ENCODE measurements at places on chromosomes 3 and 15. TPM values are rescaled to one million over a fixed set of nuclear protein-coding genes. Genes with fewer than 3 reads are reported as not detected.

- peak; percentile 84 for DNase-seq
These were observed 75.9 kb upstream of the RNU6-1 start for GRCh38 chr15:67915461-67916374.

GRCh38 chr15:80796407-80796806 is 17.2 kb downstream of the CEMIP start:
- no peak for DNase-seq

DNA sequence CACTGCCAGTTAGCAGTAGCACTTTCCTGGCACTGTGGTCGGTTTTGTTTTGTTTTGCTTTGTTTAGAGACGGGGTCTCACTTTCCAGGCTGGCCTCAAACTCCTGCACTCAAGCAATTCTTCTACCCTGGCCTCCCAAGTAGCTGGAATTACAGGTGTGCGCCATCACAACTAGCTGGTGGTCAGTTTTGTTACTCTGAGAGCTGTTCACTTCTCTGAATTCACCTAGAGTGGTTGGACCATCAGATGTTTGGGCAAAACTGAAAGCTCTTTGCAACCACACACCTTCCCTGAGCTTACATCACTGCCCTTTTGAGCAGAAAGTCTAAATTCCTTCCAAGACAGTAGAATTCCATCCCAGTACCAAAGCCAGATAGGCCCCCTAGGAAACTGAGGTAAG is 22.6 kb downstream of the CLDN18 start:
- no peak for DNase-seq

GRCh38 chr3:127768346-127769008 is 53.8 kb downstream of the MGLL start:
- DNase-seq, result peak; percentile 76

DNA sequence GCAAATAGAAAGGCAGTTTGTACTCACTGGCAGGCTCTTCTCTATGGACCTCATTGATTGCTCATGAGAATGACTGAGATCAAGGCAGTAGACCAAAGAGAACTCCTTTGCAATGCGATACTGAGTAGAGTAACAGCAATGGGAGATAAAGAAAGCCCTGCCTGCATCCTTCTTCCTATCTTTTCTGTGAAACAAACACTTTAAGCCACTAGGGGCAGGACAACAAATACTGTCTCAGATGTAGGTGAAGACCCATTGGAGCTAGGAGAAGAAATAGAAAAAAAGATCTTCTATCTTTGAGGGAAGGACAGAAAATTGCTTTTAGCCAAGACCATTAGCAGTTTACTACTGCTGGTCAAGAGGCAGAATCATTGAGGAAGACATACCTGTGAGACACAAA is 117.6 kb upstream of the IGSF10 start:
- no peak for DNase-seq

GRCh38 chr3:149273096-149273751 is 51.6 kb upstream of the CP start:
- no peak for DNase-seq

DNA sequence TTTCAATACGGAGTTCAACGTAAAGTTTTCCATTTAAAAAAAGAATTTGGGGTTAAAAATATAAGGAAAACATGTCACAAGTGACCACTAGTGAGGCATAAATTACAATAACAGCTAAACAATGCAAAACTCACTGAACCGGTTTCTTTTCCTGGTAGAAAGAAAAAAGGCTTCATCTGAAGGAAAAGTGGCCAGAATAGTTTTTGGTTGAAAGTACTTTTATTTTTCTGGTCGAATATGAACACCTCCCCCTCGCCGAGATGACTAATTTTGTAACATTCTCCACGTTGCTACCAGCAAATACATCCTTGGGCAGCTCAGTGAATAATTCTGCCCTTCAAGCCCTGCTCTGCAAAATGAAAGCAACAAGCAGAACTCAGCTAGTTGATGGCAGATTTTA is 3.9 kb upstream of the SRGAP3 start:
- DNase-seq, result no peak

DNA sequence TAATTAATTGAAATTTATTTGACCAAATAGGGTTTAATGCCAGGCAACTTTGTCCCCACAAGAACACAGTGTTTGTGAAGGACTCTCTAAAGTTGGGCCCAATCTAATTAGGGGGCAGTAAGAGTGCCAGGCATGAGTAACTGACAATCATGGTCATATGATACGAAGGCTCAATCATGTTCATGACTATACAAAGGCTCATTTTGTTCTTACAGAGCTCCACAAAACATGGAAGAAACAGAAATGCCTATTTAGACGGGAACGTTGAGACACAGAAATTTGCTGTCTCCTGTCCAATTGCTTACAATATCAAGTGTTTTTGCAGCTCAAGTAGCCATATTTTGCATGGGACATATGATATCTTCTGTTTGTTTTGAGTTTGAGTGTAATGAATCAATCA is 391.1 kb downstream of the SI start:
- DNase-seq, result no peak

DNA sequence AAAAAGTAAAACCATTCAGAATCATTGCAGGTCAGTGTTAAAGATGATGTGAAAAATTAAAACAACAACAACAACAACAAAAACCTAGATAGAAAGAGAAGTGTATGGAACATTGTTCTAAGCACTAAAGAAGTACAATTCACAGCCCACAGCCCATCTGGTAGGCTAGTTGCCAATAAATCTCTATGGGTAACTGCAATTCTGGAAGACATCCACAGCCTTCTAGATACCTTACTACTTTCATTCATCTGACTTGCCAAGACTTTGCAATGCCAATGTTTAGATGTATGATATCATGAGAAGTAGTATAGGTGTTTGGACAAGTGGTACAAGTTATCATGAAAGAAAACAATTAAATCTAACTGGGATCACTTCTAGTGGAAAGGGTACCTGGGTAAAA is 198.6 kb downstream of the VGLL3 start:
- DNase-seq, result no peak

- no peak for DNase-seq
These were observed 148.6 kb upstream of the MME start for GRCh38 chr3:154931484-154931883.

- DNase-seq, result no peak
These were observed 353.7 kb upstream of the SGO1 start for GRCh38 chr3:20539666-20540065.

DNA sequence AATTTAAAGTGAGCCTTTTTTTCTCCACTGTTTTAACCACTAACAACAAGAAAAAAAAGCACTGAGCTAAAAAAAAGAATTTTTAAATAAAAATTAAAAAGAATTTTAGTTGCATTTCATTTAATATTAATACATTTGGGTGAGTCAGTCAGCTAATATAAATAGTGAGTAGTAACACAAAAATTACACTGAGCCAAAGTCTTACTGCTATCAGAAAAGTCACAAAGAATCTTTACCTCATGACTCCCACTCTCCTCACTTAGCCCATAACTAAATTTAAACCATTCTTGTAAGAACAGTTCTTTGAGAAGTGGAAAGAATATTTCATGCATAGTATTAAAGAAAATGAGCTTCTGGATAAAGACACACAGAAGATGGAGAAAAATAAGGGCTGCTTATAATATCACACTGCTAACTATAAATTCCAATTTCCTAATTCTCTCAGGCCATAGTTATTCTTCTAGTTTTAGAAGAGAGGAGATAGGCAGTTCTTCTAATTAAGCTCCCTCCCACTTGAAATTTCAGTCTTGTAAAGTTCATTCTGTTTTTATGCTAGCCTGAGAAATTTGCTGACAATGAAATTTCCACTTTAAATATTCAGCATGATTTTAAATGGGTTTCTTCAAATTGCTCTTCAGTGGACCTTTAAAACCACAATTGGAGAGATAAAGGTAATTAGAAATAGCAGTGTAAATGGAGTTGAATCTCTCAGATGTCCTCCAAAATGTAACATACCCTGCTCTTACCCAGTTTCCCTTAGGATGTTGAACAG is 17.6 kb downstream of the SHQ1 start:
- DNase-seq, result no peak

DNA sequence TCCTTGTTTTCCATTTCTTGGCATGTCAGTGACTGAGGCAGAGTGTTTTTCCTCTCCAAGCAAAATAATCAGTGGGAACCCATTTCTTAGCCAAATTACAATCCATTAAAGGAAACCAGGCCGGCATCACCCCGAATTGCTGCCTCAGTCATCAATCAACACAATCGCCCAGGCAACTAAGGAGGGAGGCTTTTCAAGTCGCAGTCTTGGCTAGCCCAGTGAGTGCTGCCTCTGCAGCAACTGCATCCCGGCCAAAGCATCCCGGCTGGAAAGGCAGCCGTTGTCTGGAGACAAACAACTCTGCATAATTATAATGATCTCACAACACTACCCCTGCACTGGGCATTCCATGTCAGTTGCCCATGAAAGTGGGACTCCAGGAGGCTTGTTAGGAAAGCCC is 213.5 kb upstream of the PRICKLE2 start:
- no peak for DNase-seq

- DNase-seq, result no peak
These were observed 90.1 kb downstream of the C3orf38 start for GRCh38 chr3:88239870-88240269.

DNA sequence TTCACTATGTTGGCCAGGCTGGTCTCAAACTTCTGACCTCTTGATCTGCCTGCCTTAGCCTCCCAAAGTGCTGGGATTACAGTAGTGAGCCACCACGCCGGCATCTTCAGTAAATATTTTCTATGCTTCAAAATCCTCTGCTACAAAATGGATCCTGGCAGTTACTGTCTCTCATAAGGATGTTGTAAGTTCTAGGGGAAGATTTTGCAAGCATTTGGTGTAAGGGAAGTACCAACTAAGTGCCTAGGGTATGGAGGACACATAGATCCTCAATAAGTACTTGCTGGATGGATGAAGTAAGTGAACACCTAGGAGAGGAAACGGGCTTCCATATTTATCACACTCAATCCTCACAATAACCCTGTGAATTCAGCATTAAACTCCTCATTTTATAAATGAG is 6.6 kb downstream of the TM4SF4 start:
- DNase-seq, result no peak

- DNase-seq, result no peak
These were observed 12.8 kb downstream of the NUDT16 start for GRCh38 chr3:131394400-131394799.

DNA sequence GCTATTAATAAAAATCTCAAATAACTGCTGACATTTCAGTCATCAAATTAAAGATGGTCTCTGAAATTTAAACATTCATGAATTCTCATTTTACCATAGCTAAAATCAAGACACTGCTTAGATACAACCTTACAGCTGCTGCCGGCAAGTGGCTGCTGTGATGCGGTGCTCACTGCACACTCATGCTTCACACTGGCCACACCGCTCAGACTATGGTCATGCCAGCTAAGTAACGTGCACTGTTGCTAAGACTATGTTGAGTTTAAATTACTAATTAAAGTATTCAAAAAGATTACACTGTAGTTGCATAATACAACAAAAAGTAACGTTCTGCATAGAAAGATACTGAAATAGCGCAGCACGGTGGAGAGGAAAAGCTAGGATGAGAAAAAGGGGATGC is 12.1 kb downstream of the ATP13A3 start:
- no peak for DNase-seq

DNA sequence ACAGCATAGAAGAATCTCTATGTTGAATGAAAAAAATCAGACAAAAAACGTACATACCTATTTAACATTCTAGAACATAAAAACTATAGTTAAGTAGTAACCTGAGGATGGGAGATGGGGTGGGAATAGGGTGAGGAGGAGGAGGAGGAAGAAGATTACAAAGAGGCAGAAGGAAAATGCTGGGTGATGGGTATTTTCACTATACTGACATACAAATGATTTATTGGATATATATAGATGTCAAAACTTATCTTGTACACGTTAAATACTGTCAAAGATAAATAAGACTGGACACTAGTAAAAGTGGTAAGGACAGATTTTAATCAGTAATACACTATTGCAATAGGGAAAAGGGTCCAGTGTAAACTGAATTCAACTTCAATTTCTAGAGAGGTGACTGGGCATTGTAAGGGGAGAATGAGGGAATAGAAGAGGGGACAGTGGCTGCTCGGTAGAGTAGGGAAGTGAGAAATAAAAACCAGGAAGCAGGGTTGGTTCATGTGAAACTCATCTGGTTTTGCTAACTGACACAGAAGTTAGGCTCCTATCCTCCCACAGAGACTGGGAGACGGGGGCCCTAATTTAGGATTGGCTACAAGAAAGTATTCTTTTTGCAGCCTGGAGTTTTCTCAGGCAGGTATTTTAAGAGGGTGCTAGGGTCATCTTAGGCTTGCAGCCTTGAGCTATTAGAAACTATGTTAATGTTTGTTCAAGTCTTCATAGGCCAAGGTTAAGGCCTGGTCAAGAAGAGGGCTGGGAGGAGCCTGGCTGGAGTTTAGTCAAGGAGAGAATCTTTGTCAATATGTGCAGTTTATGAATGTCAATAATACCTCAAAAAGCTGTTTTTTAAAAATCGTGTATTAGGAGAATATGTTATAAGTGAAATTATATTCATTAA is 15.0 kb upstream of the C15orf61 start:
- no peak for DNase-seq

DNA sequence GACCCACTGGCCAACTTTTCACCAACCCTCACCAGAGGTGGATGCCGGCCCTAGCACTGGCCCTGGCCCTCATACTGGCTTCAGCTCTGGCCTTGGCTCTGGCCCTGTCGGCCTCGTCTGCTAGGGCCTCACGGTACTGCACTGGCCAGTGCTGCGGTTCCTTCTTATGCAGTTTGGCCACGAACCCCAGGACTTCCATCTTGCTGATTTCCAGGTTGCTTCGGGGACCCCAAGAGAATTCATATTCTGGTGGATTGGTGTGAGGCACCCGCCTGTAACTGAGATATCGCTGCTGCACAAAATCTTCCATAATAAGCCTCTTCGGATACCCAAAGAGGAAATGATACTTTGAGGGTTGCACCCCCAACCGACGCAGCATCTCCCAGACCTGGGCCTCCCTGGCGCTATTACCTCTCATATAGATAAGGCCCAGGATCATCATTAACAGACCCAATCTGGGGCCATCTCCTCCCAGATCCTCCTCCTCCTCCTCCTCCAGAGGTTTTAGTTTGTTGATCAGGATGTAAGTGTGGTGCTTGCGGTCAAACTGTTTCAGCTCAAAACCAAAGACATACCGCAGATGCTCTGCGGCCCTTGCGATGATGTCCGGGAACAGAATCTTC is 883 bp downstream of the MAGEF1 start:
- DNase-seq, result peak; percentile 69

- no peak for DNase-seq
These were observed 29.5 kb downstream of the DNAH1 start for GRCh38 chr3:52345521-52346109.

GRCh38 chr3:61561374-61562041 is at the start of gene PTPRG:
PTPRG (plus strand) TSS chr3:61561571; CDS start chr3:61562288, 717 bp downstream.
- peak; percentile 95 for DNase-seq

COL6A5 gene
- not detected for total RNA-seq

ANKUB1 gene
- total RNA-seq, result not detected

CSK gene
- 34.9 TPM for total RNA-seq

CLDN16 gene
- not detected for total RNA-seq

CGGBP1 gene
- 65.8 TPM for total RNA-seq

CHRD gene
- total RNA-seq, result 46.5 TPM

SNRK gene
- total RNA-seq, result 95.1 TPM

DTX3L gene
- total RNA-seq, result 26.6 TPM

FSIP1 gene
- 1.2 TPM for total RNA-seq

FMN1 gene
- 23.4 TPM for total RNA-seq

ATP8B4 gene
- total RNA-seq, result 43.9 TPM

All from aorta (tissue), 5 donors.